ENCODE measurements at places on chromosomes 4 and X.
A peak's percentile ranks its signal among the peaks of the same experiment; 100 is the strongest.

DNA sequence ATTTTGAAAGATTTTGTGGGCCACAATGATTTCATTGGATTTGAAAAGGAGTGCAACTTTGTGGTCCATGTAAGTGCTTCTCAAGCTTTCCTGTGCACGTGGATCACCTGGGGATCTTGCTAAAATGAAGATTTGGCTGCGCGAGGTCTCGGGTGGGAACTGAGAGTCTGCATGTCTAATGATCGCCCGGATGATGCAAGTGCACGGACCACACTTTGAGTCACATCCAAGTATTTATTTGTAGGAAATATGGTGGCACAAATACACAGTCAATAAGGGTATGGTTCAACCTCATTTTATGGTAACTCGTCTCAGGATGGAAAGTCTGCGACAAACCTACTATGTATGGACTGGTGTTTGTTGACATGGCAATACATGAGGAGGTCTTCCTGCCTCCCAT is 899 bp downstream of the BMX start:
- no peak for DNase-seq

GRCh38 chr4:129167640-129168260 is 71.8 kb downstream of the C4orf33 start:
- DNase-seq, result peak; percentile 51

DNA sequence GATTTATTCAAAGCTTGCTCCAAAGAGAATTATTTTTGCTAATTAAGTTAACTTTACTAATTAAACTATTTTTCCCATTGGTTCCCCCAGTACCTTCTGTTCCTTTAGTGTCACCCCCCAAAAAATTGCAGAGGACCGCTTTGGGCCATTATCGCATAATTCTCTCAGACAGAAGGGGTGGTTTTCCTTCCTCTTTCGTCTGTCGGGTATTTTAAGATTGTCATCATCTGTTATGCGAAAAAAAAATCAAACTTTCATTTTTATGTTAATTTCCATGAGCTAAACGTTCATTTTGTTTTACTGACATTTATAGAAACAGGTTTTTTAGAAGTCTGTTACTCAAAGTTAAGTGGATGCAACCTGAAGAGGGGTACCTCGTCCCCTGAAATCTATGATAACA is 76.2 kb upstream of the DDX3X start:
- DNase-seq, result no peak

DNA sequence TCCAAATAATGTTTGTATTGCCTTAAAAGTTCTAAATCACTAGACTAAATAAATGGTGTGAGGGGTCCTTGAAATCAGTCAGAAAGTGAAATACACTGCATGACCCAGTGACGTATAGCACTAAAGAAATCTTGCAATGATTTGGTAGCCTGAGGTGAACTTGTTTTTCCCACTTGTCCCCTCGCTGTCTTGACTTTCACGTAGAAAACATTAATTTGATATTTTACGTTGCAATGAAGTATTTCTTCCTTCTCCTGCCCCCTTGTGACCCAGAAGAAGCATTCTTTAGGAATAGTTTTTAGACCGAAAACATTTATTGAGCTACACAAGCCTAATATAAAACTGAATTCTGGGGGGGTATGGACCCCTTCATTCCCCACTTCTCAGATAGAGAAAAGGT is 3.7 kb downstream of the KLB start:
- no peak for DNase-seq

- DNase-seq, result no peak
Measured at GRCh38 chr4:4461850-4462249, 74.9 kb downstream of the NSG1 start.

GRCh38 chr4:30854531-30854930 is 134.4 kb downstream of the PCDH7 start:
- no peak for DNase-seq

GRCh38 chrX:150316564-150316963 is 46.6 kb upstream of the MAMLD1 start:
- no peak for DNase-seq

DNA sequence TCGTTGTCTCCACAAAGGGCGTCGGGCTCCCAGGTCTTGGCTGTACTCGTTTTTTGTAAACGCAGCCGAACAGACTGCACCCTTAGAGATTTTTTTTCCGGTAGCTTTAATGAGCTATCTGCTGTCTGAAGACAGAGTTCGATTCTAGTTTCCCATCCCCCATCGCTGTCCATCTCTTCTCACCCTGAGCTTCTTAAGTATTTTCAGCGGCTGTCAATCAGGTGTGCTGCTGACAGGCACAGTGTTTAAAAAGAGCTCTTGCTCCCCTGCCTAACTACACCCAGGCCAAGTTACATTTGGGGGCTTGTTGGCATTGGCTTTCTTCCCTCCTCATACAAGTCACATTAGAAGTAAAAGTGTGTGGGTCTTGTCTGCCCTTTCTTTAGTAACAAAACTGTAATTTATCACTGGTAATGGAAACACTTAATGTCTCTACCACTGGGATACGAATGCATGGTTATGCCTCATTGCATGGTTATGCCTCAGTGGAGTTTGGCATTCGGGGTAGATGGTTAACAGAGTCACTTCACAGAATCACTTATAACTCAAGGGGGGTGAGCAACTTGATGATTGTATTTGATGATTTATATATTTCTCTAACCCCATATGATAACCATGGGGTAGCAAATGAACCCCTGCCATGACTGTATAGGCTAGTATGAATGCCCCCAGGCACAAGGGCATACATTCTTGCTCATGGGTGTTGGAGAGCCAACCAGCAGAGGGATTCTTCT is 1.4 kb upstream of the ARHGAP6 start:
- DNase-seq, result no peak

GRCh38 chrX:26146024-26146423 is 7.9 kb downstream of the MAGEB18 start:
- no peak for DNase-seq

DNA sequence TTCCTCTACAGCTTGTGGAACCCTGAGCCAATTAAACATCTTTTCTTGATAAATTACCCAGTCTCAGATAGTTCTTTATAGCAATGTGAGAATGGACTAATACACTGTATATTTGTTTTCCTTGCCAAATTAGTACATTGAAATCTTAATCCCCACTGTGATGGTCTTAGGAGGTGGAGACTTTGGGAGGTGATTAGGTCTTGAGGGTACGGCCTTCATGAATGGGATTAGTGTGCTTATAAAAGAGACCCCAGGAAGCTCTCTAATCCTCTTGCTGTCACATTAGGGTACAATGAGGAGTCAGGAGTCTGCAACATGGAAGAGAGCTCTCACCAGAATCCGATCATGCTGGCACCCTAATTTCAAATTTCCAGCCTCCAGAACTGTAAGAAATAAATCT is 86.6 kb downstream of the TIGD2 start:
- no peak for DNase-seq

GRCh38 chr4:97987019-97987648 is 156.1 kb downstream of the STPG2 start:
- no peak for DNase-seq

DNA sequence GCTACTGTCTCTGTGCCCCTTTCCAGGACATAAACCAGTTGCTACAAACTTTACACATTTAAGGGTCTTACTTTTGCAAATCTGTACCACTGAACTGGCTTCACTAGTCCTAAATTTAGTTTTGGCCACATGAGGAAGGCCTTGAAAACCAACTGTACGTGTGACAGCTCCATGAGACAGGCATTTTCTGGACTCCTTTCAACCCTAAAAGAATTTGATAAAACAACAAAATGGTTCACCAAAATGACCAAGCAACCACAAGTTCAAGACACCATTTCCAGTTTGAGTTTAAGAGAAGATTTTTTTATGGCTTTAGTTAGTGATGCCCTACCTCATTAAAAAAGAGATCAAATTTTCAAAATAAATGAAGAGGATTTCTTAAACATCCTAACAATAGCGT is 246.4 kb downstream of the ZNF674 start:
- DNase-seq, result no peak

DNA sequence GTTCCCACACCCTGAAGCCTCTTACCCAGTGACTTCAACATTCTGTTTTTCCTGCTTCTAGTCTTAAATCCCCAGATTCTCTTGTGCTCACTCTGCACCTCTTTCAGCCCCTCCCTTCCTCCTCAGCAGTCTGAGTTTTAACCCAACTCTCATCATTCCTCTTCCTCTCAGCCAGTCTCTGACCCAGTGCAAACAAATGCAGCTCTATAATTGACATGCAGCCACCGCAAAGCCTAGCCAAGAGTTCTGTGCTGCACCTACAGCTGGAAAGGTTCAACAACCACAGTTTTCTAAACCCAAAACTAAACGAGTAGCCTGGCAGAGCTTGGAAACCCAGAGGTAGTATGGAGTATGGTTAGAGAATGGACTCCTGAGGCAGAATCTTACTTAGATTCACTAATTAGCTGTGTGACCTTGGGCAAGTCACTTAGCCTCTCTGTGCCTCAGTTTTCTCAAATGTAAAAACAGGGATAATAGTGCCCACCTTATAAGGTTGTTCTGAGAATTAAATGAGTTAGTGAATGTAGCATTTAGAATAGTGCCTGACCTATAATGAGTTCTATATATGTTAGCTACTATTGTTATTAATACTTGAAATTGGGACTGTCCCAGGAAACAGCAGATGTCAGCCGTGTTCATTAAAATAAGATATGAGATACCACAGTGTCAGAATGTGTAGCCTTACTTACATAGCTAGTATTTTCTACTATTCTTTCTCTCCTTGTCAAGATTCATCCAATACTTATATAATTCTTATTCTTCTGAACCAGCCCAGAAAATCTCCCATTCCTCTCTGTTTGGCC is 3.5 kb downstream of the TMEM154 start:
- DNase-seq, result no peak

- DNase-seq, result no peak
Measured at GRCh38 chrX:20056704-20057103, 60.0 kb downstream of the MAP7D2 start.

- peak; percentile 51 for DNase-seq
Measured at GRCh38 chrX:40153345-40154249, 55.8 kb upstream of the BCOR start.

- no peak for DNase-seq
Measured at GRCh38 chr4:137510557-137511265, 21.6 kb downstream of the PCDH18 start.

DNA sequence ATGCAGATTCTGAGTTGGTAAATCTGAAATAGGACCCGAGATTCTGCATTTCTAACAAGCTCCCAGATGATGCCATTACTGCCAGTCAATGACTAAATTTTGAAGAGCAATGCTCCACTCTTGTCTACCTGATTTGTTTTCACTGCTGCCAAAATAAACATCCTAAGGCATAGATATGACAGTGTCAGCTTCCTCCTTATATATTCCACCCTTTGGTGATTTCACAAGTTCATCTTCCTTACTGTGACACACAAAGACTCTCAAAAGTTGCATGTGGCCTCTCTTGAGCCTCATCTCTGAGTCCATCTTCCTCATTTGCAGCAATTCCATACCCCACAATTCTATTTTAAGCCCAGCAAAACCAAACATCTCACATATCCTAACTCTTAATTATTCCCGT is 110.9 kb downstream of the FBXW7 start:
- no peak for DNase-seq

DNA sequence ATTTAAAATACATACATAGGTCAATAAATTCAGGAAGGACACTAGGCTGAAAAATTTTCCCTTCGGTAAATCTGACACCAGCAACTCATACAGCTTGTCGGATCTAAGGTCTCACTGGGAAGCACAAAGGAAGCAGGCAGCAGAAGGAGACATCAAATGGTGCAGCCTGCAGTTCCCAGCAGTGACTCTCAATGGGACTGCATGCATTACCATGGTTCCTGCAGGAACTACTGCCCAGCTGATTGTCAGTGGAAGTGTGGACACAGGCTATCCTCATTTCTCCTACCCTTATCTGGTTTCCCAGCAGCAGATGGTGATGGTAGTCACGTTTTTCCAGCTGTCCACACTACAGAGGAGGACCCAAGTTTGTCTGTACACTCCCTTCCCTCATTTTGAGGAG is 113.3 kb downstream of the PPP1R2C start:
- no peak for DNase-seq

DNA sequence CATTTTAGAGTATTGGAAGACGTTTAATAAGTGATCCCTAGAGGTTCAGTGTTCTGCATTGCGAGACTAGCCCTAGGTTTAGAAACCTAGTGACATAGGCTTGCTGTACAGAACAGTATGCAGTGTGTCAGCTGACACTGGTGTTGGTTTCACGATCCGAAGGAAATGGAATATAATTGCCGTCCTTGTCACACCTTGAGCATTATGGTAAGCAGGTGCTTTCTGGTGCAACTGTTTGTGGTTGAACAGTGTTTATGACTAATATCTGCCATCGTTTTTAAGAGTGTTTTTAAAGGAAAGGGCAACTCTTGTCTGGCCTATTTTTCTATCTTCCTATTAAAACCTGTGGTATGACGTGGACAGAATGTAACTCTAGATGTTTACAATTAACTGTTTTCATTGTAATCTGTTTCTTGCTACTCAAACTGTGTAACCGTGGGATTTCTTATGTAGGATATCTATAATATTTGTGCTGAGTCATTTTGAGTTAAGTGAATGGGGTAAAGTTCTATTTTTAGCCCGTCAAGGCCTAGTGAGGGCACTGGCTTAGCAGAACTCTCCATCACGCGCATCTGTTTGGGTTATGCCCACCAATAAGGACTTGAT is 53.8 kb upstream of the TBC1D14 start:
- no peak for DNase-seq

DNA sequence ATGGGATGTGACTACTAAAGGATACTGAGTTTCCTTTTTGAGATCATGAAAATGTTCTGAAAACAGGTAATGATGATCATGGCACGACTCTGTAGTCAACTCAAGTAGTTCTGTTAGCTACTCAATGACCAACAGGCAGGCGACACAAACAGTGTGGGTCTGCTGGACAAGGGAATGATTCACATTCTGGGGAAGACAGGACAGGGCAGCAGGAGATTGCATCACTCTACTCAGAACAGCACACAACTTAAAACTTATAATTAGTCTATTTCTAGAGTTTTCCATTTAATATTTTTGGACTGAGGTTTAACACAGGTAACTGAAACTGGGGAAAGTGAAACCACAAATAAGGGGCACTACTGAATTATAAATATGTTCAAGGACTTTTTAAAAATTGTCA is 365.2 kb downstream of the PRDM5 start:
- no peak for DNase-seq

GRCh38 chrX:129000797-129001196 is 522.5 kb downstream of the SMARCA1 start:
- no peak for DNase-seq

DNA sequence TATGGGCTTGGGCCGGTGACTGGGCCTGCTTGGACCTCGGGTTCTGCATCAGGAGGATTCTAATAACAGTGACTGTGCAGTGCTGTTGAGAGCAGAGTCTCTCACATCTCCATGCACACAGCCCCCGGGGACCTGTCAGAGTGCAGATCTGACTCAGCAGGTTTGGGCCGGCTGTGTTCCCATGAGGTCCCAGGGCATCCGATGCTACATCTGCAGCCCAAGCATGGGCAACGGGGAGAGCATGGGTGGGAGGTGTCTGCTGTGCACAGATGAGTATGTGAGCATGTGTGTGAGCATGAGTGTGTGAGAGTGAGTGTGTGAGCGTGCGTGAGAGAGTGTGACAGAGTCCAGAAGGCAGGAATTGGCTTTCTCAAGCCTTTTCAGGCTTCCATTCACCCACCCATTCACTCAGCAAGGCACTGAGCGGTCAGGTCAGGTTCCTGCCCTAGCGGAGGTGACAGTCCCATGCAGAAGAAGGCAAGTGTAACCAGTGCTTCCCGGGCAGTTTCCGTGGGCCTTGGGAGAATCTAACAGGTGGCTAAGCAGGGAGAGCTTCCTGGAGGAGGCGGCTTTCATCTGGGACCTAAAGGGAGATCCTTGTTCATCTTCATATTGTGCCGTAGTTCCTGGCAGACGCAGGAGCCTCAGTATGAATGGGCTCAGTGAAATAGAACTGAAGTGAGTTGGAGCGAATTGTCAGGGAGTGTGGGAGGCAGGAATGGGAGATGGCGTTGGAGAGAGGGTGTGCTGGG is 62.6 kb downstream of the SORCS2 start:
- DNase-seq, result no peak

- DNase-seq, result no peak
Measured at GRCh38 chr4:147778942-147779341, 47.1 kb downstream of the ARHGAP10 start.
